ENCODE measurements at places on chromosomes 6 and 20. TPM values are rescaled to one million over a fixed set of nuclear protein-coding genes. Genes with fewer than 3 reads are reported as not detected.

Gene GPSM3
- polyA plus RNA-seq = 0.22 TPM

GRCh38 chr6:167827583-167828324, 1.0 kb downstream of the AFDN start:
- DNase-seq = no peak

GRCh38 chr20:6418732-6419131, 295.9 kb upstream of the FERMT1 start:
- DNase-seq = no peak

Gene CNKSR3
- 3.5 TPM for polyA plus RNA-seq

DNA sequence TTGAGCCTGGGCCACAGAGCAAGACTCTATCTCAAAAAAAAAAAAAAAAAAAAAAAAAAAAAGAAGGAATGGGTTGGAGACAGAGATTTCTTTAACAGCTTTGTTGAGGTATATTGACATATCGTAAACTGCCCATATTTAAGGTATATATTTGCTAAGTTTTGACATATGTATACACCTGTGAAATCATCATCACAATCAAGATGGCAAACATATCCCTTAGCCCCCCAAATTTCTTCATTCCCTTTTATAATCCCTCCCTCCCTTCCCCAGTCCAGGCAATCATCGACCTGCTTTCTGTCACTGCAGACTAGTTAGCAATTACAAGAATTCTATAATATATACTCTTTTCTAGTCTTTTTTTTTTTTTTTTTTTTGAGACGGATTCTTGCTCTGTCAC, 29.0 kb downstream of the SERPINB1 start:
- DNase-seq = no peak

GRCh38 chr20:4814696-4815252, 93.1 kb downstream of the PRND start:
- DNase-seq = no peak

- DNase-seq = no peak
Measured at GRCh38 chr6:125793863-125794262, 3.1 kb downstream of the NCOA7 start.

- no peak for DNase-seq
Measured at GRCh38 chr20:15857173-15857784, 716.0 kb downstream of the KIF16B start.

Gene DYNLT2
- 1.1 TPM for polyA plus RNA-seq

Gene TCF19
- polyA plus RNA-seq = 11.2 TPM

GRCh38 chr20:58237318-58238132, 9.1 kb upstream of the ANKRD60 start:
- no peak for DNase-seq

DNA sequence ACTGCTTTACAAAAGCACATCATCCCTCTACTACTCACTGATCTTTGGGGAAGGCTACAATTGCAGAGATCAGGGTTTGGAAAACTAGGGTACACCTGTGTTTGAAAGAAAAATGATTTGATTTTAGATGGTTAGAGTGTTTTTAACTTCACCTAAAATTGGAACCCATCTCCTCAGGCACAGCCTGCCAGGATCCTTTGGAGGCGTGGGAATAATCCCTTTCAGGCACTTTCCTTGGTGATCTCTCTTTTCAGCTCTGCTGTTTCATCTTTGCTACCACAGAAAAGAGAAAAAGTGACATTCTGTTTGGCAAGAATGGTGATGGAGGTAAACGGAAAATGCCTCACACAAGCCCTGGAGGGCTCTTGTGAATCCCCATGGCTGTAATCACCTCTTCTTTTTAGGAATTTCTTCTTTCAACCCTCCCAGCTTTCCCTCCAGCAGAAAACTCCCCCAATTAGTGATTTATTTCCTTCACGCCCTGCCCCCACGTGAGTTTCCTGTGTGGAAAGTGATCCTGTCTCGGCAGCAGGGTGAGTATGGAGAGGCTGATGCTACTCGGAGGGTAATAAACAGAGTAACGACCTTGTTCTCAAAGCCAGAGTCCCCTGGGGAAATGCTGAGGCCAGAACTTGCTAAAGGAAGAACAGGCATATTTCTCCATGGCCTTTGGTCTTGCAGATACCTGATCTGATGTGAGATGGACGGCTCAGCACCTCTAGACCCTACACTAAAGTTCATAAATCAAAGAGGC, 9.2 kb downstream of the KCNG1 start:
- no peak for DNase-seq

GRCh38 chr20:3826420-3826819, 6.1 kb downstream of the AP5S1 start:
- no peak for DNase-seq

Gene PPP1R14C
- polyA plus RNA-seq = 0.46 TPM

DNA sequence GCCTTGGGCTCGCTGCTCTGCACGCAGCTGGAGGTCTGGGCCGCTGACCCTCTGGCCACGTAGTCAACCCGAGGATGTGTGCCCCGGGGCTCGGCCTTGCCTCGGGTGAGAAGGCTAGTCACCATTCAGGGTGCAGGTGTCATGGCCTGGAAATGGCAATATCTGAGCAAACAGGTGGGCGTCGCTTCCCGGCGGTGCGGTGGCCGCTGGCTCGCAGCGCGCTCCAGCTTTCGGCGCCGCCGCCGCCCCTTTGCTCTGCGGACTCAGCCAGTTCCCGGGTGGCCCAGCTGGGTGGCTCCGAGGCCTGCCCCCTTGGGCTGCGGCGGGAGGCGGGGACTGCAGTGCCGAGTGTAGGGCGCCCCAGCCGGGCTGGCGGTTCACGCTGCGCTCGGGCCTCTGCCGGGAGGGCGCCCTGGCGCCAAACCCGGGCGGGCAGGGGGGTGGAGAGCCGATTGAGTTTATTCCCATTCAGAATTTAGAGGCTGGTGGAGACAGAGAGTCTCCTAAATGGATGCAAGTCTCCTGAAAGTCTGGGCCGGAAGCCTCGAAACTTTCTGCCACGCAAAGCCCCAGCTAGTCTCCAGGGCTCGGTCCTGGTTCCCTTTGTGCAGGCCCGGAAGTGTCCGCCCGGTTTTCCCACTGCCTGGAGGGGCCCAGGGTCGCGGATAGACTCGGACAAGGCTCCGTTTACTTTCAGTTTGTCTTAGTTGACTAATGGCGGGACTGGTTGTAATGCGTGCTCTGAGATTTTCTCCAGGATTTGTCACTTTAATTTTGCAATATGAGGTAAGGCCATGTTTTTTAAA, 11.3 kb upstream of the TFAP2A start:
- no peak for DNase-seq

- DNase-seq = no peak
Measured at GRCh38 chr6:11606332-11606731, 68.8 kb downstream of the TMEM170B start.

GRCh38 chr20:14604143-14604542, 266.7 kb upstream of the FLRT3 start:
- no peak for DNase-seq

DNA sequence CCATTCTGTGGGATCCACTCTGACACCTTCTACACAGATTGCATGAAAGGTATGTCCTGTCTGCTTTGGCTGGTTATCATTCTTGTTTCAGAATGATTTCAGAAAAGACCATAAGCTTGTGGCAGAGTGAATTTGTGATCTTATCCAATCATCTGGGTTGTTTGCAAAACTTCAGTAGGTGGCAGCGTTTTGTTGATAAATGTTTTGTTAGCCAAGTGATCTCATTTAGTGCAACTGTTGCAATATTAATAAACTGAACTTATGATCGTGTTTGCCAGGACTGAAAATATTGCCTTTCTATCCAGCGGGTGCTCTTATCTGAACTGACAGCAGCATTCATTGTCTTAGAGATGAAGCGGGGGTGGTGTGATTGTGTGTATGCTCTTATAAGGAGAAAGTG, 613.2 kb upstream of the NOX3 start:
- DNase-seq = no peak

All from A549 (cell line).